IPS DF 19.7 (cell line): ENCODE measurements at places on chromosomes 7 and 10.

GRCh38 chr10:126930131-126930882 is 25.1 kb downstream of the DOCK1 start:
- DNase-seq = no peak

DNA sequence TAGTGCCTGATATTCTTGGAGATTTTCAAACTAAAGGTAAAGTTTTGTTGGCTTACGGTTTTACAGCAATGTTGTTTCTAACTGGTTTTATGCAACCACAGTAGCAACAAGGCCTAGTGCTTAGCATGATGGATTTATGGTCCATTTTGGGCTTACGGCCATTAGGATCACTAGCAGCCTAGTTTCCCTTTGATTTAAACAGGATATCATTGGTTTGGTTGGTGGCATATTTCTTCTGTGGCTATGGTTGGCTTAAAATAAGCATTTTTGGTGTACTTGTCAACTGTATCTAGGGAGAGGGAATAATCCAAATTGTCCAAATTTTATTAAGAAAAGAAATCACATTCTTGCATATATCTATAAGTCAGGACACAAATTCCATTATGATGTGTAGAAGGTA is 194.0 kb downstream of the HDAC9 start:
- DNase-seq = no peak

- peak; percentile 15 for DNase-seq
These were observed 67.6 kb upstream of the CTNNA3 start for GRCh38 chr10:67763499-67764011.

GRCh38 chr7:98777051-98777450 is 92.8 kb downstream of the TMEM130 start:
- no peak for DNase-seq

DNA sequence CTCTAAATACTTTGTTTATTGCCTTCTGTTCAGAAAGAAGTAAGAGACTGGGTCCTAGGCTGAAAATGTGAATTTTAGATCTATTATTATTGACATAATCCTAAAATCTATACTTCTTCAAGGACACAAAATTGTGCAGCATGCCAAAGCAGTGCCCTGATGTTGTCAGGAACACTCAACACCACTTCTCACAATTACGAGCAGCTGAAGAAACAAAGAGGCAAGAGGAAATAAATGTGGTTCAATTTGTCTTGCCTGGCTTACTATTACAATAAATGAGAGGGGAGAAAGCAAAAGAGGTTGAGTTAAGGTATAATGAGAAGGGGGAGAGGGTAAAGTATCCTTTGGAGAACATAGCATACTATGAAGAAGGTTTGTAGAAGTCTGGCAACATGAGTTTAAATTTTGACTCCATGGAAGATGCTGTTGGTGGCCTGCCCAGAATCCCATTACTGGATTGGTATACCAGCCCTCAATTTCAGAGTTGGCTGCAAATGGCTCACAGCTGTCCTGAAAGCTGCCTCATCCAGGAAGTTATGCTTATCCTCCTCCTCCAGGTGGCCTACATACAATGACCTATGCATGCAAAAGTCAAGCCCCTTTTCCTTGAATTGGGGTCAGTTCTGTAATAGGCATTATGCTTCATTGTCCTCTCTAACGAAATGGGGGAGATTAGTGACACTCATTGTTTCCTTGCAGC is 274.6 kb upstream of the SMIM30 start:
- no peak for DNase-seq
